Astrocyte (in vitro differentiated cells and primary cell): ENCODE measurements at places on chromosomes 7 and 10. TPM values are rescaled to one million over a fixed set of nuclear protein-coding genes. Genes with fewer than 3 reads are reported as not detected.

PIK3CG gene
- 0.10 and 0.82 TPM in 2 replicates for total RNA-seq

POMZP3 gene
- total RNA-seq, result 10.1 and 11.7 TPM in 2 replicates

CALHM3 gene
- total RNA-seq, result not detected in 2 replicates

TECTB gene
- not detected in 2 replicates for total RNA-seq

ZNF467 gene
- 16.5 and 16.6 TPM in 2 replicates for total RNA-seq

MEPCE gene
- total RNA-seq, result 20.2 and 20.5 TPM in 2 replicates

GFRA1 gene
- 12.7 and 24.2 TPM in 2 replicates for total RNA-seq

KCP gene
- 0.20 and 0.41 TPM in 2 replicates for total RNA-seq

DNA sequence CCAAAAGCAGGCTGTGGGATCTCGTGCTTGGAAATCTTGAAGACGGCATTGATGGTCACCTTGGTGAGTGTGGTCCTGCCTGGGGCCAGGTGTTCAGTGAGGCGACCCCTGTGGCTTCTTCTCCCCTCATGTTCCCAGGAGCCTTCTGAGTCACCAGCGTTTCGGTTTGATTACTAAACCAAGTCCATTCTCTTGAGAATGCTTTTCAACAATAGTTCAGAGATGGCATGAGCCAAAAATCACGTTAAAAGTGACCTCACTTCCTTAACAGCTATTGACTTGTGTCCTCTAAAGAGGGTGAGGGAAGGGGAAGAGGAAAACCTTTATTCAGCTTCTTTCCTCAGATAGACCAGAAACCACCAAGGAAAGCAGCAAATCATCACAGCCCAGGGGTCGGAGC, 315.2 kb downstream of the GATA3 start:
- H3K36me3 ChIP-seq, result no peaks in the 10 kb centered on the region
- peaks cover 15% of the 10 kb centered on the region for H3K4me1 ChIP-seq
- H3K27ac ChIP-seq, result peak overlapping the region; percentile 48
- H3K27me3 ChIP-seq, result no peaks in the 10 kb centered on the region

DNA sequence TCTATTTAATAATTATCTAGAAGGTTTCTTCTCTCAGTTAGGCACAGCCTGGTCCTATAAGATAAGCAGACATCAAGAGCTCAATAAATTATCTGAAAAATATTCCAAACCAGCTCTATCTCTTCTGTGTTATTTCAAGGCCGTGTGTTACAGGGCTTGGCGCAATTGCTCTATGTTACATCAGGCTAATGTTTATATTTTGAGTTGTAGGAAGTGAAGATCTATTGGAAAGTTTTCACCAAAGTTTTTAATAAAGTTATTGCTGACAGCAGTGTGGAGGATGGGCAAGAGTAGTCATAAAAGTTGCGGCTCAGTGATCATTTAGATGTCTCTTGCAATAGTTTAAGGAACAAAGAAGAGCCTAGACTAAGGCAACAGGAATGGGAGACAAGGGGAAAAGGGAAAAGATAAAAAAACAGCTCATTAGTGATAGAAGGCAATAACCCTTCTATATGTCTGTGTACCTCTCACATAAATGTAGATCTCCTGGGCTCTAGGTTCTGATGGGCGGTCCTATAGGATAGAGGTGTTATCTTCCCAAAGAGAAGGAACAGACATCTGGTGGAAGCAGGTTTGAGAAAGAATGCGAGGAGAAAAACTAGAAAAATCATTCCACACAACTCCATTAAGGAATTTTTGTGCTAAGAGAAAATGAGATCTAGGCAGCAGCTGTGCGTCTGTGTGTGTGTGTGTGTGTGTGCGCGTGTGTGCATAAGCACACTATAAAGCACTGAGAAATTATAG, 5.9 kb upstream of the ANKRD7 start:
- no peak overlapping the region for H3K27ac ChIP-seq
- no peaks in the 10 kb centered on the region for H3K36me3 ChIP-seq
- no peak for DNase-seq
- no peak overlapping the region for H3K4me3 ChIP-seq
- H3K4me1 ChIP-seq, result peaks cover 5% of the 10 kb centered on the region

DNA sequence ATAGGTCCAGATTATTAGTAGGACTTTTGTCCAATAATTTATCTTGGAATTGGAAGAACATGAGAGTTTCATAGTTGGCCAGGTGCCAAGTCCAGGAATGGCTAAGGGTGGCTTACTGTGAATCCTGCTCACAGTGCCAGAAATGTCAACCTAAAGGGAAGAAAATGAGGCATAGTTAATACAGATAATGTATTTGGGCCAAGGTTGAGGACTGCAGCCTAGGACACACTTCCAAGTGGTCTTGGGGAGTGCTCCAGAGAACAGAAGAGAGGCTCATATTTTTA, 78.2 kb downstream of the MAPK8 start:
- no peaks in the 10 kb centered on the region for H3K4me1 ChIP-seq
- no peak overlapping the region for H3K4me3 ChIP-seq
- no peak overlapping the region for H3K27ac ChIP-seq
- no peaks in the 10 kb centered on the region for H3K27me3 ChIP-seq

DNA sequence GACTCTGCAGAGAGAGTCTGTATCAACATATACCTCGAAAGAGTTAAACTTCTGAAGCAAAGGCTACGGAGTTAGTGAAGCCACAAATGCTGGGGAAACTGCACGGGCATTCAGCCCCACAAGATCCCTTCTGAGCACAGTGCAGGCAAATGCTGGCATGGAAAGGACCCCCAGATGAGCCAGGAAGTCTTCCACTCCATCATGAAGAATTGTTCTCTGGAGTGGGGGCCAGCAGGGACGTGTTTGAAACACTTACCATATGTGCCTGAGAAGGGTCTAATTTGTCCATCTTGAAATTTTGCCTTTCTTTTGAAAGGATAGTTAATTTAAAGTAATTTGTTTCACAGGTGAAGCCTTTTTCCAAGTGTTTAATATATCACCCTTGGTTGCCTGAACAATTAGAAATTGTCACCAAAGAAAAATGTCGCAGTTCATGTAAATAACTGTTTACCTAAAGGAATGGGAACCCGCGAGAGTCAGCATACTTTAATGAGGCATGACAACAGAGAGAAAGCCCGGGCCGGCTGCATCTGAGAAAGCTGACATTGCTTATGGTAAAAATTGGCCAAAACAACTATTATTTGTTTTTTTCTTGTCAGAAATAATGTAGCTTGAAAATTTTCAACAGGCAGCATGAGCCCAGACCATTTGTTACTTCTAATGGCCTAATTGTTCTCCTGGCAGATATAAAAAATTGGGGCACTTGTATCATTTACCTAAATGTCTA, 287.6 kb upstream of the MGMT start:
- no peak overlapping the region for H3K27ac ChIP-seq
- no peaks in the 10 kb centered on the region for H3K36me3 ChIP-seq
- no peak overlapping the region for H3K4me3 ChIP-seq
- no peaks in the 10 kb centered on the region for H3K27me3 ChIP-seq
- no peaks in the 10 kb centered on the region for H3K4me1 ChIP-seq

- H3K4me1 ChIP-seq, result no peaks in the 10 kb centered on the region
- H3K27ac ChIP-seq, result no peak overlapping the region
- DNase-seq, result no peak
These were observed 233.2 kb upstream of the MBL2 start for GRCh38 chr10:53005612-53006345.

DNA sequence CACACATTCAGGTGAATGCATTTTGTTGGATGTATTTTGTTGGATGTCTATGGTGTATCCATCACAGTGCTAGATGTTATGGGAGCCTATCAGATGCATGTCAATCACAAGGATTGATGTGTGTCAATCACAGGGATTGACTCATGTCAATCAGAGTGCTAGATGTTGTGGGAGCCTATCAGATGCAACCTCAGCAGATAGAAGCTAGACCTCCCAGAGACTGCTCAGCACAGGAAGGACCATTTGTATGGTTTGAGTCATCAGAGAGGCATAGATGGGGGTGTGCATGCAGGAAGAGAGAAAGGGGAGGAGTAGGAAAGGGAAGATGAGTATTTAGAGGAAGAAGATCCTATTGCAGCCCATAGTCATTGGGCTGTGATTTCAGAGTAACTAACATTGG, 48.3 kb upstream of the PITRM1 start:
- H3K27me3 ChIP-seq, result no peaks in the 10 kb centered on the region
- H3K27ac ChIP-seq, result no peak overlapping the region
- peak; percentile 37 for DNase-seq
- peaks cover 18% of the 10 kb centered on the region for H3K4me1 ChIP-seq

GRCh38 chr7:46024263-46024916, 103.3 kb upstream of the IGFBP3 start:
- H3K27ac ChIP-seq, result no peak overlapping the region
- no peaks in the 10 kb centered on the region for H3K36me3 ChIP-seq
- H3K4me1 ChIP-seq, result no peaks in the 10 kb centered on the region
- no peaks in the 10 kb centered on the region for H3K27me3 ChIP-seq
- no peak for DNase-seq
- H3K4me3 ChIP-seq, result no peak overlapping the region

GRCh38 chr7:91157579-91158320, 106.5 kb upstream of the FZD1 start:
- no peaks in the 10 kb centered on the region for H3K27me3 ChIP-seq
- H3K4me1 ChIP-seq, result no peaks in the 10 kb centered on the region

- H3K27me3 ChIP-seq, result no peaks in the 10 kb centered on the region
- H3K4me1 ChIP-seq, result no peaks in the 10 kb centered on the region
- H3K36me3 ChIP-seq, result no peaks in the 10 kb centered on the region
- no peak overlapping the region for H3K4me3 ChIP-seq
- no peak overlapping the region for H3K27ac ChIP-seq
- no peak for DNase-seq
These were observed 435.3 kb downstream of the GATA3 start for GRCh38 chr10:8489823-8490222.

DNA sequence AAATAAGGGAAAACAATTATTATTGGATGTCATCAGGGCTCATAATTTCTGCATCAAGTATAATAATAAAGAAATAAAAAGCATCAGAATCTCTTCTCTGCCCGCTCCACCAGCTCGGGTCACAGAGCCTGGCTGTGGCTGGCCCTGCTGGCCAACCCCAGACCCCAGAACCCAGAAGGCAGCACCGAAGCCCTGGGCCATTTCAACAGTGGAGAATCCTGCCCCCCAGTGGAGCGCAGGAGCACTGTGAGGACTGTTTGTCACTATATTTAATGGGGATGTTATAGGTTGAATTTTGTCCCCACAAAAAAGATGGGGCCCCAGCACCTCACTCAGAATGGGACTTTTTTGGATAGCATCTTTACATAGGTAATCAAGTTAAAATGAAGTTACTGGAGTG, 27.3 kb downstream of the DENND11 start:
- H3K27ac ChIP-seq, result peak overlapping the region; percentile 89
- no peaks in the 10 kb centered on the region for H3K36me3 ChIP-seq
- no peak for DNase-seq
- H3K4me1 ChIP-seq, result peaks cover 22% of the 10 kb centered on the region

DNA sequence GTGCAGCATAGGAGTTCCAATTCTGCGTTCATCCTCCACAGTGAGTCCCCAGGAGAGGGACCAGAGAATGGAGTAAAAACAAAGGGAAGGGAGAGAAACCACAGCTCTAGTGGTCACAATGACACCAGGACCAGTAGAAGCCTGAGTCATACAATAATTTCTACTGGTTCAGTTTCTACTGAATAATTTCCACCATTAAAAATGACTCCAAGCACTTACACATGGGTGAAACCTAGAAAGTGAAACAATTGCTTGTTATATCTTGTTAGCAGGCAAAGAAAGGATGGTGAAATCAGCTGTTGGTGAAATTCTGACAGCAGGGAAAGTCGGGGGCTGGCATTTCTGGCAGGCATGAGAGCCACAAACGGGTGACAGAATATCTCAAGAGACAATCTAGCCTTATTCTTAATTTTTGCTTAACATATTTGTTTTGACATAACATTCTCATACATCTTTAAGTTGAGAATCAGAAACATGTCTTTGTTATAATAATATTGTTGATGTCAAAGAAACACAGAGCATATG, 1065.8 kb upstream of the C7orf33 start:
- no peaks in the 10 kb centered on the region for H3K27me3 ChIP-seq
- H3K4me3 ChIP-seq, result no peak overlapping the region
- DNase-seq, result no peak
- no peak overlapping the region for H3K27ac ChIP-seq
- H3K4me1 ChIP-seq, result no peaks in the 10 kb centered on the region
- H3K36me3 ChIP-seq, result no peaks in the 10 kb centered on the region

GRCh38 chr7:113891828-113892227, 27.0 kb downstream of the PPP1R3A start:
- H3K27me3 ChIP-seq, result no peaks in the 10 kb centered on the region
- no peaks in the 10 kb centered on the region for H3K36me3 ChIP-seq
- H3K4me1 ChIP-seq, result peaks cover 27% of the 10 kb centered on the region
- peak; percentile 86 for DNase-seq

GRCh38 chr7:88759230-88760135, at the start of gene ZNF804B:
TSS of gene ZNF804B (plus strand) at chr7:88759700. CDS start at chr7:88759977, 277 bp downstream.
- DNase-seq, result no peak
- peak within 1 kb of the TSS; percentile 27 for H3K4me3 ChIP-seq
- H3K27ac ChIP-seq, result no peak within 1 kb of the TSS
- no peaks in the 10 kb centered on the region for H3K36me3 ChIP-seq
- H3K27me3 ChIP-seq, result peaks cover 23% of the 10 kb centered on the region
- no peaks in the 10 kb centered on the region for H3K4me1 ChIP-seq

- no peaks in the 10 kb centered on the region for H3K27me3 ChIP-seq
- no peak overlapping the region for H3K27ac ChIP-seq
- peaks cover 9% of the 10 kb centered on the region for H3K4me1 ChIP-seq
- H3K4me3 ChIP-seq, result no peak overlapping the region
- peaks cover 9% of the 10 kb centered on the region for H3K36me3 ChIP-seq
These were observed 8.0 kb downstream of the SUFU start for GRCh38 chr10:102511583-102512274.

- no peaks in the 10 kb centered on the region for H3K36me3 ChIP-seq
- H3K4me3 ChIP-seq, result no peak overlapping the region
These were observed 2.6 kb downstream of the GRID1 start for GRCh38 chr10:86363833-86364490.

DNA sequence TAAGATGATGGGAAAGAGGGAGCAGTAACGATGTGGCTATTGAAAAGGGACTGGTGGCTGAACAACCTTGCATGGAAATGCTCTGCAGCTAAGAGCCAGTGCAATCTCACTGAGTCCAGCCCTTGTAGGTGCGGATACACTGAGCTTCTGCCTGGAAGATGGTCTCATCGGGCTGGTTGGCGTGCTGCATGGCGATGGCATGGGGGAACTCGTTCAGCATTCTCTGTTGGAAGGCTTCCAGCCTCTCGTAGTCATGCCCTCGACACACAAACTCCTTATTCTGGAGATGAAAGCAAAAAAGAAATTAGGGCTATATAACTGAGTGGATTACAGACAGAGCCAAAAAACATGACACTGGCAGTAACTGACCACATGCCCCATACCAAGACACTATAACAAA, 197.8 kb upstream of the IMMP2L start:
- no peak overlapping the region for H3K4me3 ChIP-seq
- no peak overlapping the region for H3K27ac ChIP-seq
- no peak for DNase-seq
- no peaks in the 10 kb centered on the region for H3K27me3 ChIP-seq
- no peaks in the 10 kb centered on the region for H3K36me3 ChIP-seq

- H3K4me3 ChIP-seq, result no peak overlapping the region
- no peaks in the 10 kb centered on the region for H3K36me3 ChIP-seq
- H3K27ac ChIP-seq, result no peak overlapping the region
- H3K4me1 ChIP-seq, result no peaks in the 10 kb centered on the region
- peaks cover 11% of the 10 kb centered on the region for H3K27me3 ChIP-seq
These were observed 12.2 kb upstream of the GDF10 start for GRCh38 chr10:47287805-47288204.

DNA sequence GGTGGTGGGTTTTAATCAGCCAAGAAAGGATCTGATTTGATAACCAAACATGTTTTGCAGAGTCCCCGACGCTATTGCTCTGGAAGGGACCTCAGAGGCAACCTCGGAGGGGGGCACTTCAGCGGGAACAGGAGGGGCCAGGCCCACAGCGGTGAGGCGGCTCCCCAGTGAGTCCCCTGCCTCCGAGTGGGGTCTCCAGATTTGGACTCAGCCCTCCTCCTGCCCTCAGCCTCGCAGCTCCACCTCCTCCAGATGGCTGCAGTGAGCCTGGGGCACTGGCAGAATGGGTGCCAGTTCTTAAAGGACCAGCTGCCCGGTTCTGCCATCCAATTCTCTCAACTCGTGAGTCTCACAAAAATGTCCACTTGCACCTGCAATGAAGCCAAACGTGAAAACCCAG, 61.0 kb upstream of the NANOS1 start:
- no peak overlapping the region for H3K27ac ChIP-seq
- peaks cover 3% of the 10 kb centered on the region for H3K27me3 ChIP-seq
- H3K36me3 ChIP-seq, result no peaks in the 10 kb centered on the region
